Stimulated activated CD8-positive, alpha-beta memory T cell treated with anti-CD3 and anti-CD28 coated beads, Interleukin-2, amount 100 ng/mL, for 1 hour (primary cell): ENCODE measurements at places on chromosomes 7 and 10.

DNA sequence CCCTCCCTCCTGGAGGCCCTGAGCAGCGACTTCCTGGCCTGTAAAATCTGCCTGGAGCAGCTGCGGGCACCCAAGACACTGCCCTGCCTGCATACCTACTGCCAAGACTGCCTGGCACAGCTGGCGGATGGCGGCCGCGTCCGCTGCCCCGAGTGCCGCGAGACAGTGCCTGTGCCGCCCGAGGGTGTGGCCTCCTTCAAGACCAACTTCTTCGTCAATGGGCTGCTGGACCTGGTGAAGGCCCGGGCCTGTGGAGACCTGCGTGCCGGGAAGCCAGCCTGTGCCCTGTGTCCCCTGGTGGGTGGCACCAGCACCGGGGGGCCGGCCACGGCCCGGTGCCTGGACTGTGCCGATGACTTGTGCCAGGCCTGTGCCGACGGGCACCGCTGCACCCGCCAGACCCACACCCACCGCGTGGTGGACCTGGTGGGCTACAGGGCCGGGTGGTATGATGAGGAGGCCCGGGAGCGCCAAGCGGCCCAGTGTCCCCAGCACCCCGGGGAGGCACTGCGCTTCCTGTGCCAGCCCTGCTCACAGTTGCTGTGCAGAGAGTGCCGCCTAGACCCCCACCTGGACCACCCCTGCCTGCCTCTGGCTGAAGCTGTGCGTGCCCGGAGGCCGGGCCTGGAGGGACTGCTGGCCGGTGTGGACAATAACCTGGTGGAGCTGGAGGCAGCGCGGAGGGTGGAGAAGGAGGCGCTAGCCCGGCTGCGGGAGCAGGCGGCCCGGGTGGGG lies 2.2 kb downstream of the TRIM56 start:
- DNase-seq = no peak

DNA sequence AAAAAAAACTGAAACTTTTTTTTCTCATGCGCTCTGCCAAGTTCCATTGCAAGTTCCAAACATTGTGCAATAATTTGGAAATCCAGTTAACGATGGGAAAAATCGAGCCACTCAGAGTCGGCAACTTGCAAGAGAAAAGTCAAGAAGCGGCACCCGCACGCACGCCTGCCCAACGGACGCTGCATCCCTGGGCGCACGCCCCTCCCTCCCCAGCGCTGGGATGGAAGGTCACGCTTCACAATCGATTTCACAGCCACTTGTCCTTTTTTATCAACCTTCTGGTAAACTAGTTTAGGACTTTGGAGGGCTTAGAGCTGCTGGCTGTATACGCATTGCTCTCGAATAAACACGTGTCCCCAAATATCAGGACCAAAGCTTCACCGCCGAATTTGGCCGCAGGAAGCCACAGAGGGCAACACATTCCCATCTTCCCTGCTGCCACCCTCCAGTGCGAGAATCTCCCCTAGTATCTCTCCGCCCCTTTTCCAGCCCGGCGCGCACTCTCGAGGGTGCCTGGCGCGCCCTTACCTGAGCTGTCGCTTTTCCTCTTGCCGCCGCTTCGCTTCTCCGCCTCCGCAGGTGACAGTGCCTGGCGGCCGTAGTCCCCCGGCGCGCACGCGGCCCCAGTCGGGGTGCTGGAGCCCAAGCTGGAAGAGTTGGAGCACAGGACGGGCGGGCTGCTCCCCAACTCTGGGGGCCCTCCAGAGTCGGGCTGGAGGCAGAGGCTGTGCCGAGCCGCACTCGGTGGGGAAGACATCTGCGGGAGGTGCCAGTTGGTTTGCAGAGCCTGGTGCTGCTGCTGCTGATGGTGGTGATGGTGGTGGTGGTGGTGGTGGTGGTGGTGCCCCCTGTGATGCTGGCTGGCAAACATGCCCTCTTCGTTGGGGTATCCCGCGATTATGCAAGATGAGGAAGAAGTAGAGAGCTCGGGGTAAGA lies 857 bp downstream of the MEOX2 start:
- DNase-seq = no peak

DNA sequence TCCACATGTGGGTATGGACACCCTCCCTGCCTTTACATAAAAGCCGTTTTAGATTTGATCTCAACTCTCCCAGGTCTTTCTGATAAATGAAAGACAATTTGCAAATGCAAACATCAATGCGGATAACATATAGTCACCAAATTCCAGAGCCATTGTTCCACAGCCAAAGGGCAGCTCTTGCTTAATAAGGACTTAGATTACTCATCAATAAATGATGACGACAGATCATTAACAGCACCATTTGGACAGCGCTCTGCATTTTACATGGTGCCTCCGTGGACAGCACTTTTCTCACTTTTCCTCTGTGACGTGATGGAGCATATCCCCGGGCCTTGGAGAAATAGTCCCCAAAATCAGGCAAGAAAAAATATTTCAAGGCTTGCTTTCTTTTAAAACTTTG lies 370.3 kb upstream of the CELF2 start:
- no peak for DNase-seq

- no peak for DNase-seq
Measured at GRCh38 chr7:126378642-126379041, 874.1 kb downstream of the GRM8 start.

GRCh38 chr10:113995201-113995600 lies 48.5 kb upstream of the ADRB1 start:
- no peak for DNase-seq

- DNase-seq = no peak
Measured at GRCh38 chr7:157521752-157522151, 184.9 kb downstream of the DNAJB6 start.

GRCh38 chr10:30185916-30186315 lies 126.5 kb upstream of the JCAD start:
- DNase-seq = no peak

GRCh38 chr10:11318826-11319598 lies 292.4 kb downstream of the USP6NL start:
- no peak for DNase-seq

DNA sequence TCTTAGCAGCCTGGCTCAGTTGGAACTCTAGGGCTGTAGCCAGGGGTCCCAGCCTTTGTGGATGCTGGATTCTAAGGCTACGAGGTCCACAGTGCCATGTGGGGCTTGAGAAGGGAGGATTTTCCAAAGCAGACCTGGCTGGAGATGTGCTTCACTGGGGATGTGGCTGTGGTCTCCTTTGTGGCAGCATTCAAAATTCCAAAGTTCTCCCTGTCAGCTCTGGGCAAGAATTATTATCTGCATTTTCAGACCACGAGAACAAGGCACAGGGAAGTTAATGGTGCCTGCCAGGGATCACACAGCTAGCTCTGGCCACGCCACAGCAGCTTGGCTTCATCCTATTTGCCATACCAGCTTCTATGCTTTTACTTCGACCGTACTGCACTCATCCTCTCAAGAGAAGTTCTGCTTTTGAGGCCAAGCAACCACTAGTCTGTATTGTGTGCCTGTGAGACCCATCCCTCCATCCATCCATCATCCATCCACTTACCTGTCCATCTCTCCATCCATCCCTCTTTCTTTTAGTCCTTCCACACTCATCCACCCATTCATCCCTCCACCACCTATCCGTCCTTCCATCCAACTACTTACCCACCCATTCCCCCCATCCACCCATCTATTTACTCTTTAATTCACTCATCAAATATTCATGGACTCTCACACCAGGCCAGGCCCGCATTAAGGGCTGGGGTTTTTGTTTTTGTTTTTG lies 71.5 kb downstream of the ZMIZ1 start:
- DNase-seq = no peak

DNA sequence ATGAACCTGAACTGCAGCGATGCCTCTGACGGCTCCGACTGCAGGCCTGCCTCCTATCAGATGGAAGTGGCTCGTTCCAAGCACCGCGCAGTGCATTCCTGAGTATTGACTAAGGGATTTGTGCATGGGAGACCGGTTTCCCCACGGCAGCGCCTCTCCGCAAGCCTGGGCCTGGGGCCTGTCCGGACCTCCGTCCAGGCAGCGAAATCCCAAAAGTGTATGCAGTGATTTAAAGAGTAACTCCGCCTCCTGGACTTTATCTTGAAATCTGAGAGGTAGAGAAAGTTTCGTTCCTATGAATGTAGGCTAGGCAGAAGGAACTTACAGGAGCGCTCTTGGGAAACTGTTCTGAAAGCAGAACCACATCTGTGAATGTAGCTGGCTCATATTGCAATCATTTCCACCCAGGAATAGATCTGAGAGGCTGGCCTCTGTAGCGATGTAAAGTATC lies 106.2 kb upstream of the CELF2 start:
- no peak for DNase-seq

GRCh38 chr7:24763303-24763901 lies 6.1 kb upstream of the GSDME start:
- DNase-seq = no peak

- no peak for DNase-seq
Measured at GRCh38 chr10:909831-910230, 21.7 kb downstream of the LARP4B start.

DNA sequence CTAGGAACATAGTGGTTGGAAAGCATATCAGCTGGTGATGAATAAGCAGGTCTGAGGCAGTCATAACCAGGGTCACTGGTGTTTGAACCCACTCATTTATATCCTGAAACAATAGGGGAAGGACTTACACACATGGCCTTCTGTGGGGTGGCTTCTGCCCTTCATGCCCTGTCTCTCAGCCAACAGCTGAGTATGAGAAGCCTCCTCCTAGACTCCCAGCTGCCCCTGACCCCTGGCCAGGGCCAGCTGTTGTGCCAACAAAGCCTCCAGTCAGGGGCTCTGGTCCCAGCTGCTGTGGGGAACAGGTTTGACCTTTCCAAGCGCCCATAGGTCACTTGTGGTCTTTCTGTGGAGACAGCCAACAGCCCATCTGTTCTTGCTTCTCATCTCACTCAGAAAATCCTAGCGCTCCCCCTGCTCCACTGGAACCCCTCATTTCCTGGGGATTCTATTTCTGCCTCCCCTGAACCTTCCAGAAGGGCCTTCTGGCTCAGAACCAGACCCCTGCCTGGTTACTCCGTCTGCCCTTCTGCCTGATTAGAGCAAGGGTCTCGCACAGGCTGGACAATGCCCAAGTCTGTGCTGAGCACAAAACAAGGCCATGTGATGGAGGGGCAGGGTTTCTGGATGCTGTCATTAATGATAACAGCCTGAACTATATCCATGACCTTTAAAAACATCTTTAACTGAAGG lies 9.7 kb upstream of the PURB start:
- DNase-seq = no peak

- no peak for DNase-seq
Measured at GRCh38 chr7:135245226-135246190, 11.9 kb downstream of the STRA8 start.

- no peak for DNase-seq
Measured at GRCh38 chr7:155215576-155216325, 81.9 kb upstream of the INSIG1 start.

- DNase-seq = no peak
Measured at GRCh38 chr7:17274551-17275245, 23.8 kb upstream of the AHR start.

GRCh38 chr10:105964009-105964408 lies 1200.5 kb downstream of the SORCS1 start:
- no peak for DNase-seq

DNA sequence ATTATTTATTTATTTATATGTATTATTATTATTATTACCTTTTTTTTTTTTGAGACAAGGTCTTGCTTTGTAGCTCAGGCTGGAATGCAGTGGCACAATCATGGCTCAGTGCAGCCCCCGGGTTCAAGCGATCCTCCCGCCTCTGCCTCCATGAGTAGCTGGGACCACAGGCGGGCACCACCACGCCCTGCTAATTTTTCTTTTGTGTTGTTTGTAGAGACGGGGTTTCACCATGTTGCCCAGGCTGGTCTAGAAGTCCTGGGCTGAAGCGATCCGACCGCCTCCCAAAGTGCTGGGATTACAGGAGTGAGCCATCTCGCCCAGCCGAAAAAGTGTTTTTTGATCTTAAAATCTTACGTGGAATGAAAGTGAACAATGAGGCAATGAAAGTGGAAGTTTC lies 79.4 kb upstream of the C1GALT1 start:
- DNase-seq = no peak

DNA sequence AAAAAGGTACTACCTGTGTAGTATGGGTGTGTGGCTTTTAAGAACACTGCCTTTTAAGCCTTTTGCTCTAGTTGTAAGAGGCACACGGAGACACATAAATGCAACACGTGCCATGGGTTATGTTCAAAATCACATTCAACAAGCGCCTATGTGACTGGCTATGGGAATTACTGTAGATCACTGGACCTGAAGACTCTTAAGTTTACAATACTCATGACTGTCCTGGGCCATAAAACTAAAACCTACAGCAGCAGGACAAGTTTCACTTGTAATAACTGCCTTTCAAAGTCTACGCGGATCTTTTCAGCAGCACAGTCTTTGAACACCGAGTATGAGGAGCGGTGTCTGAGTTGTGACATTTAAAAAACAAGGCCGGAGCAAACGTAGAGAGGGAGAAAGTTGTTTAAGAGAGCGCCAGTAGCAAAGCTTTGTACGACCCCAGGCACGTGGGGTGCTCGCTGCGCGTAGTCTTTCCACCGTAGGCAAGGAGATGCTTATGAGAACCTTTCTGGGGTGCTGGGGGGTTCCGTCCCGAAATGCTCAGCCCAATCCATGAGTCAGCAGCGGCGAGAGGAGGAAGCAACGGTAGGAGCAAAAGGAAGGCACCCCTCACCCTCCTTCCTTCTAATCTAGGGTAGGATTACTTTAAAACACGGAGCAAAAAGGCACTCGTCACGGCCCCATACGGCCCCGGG lies 662 bp downstream of the DNAJC2 start:
- DNase-seq = peak; percentile 4

GRCh38 chr7:117673367-117673766 lies 193.5 kb downstream of the CFTR start:
- DNase-seq = no peak

GRCh38 chr10:23786594-23786993 lies 347.7 kb downstream of the OTUD1 start:
- DNase-seq = no peak

DNA sequence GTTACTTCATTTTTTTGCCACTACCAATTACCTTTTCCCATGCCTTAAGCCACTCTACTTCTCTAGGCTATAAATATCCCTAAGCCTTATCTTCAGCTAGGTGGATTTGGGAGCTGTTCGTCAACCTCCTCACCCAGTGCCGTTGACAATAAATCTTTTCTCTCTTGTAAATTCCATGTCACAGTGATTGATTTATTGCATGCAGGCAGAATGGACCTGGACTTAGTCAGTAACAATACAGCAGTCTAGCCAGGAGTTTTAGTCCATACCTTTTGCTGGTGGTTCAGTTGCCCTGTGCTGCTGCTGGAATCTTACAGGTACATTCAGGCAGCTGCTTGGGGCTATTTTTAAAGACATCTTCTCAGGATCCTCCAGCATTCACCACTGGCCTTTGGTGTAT lies 350.5 kb upstream of the NRG3 start:
- no peak for DNase-seq
